Mesenteric fat pad (tissue), 1 donor: ENCODE measurements at places on chromosomes 4 and X. TPM values are rescaled to one million over a fixed set of nuclear protein-coding genes. Genes with fewer than 3 reads are reported as not detected.

Gene ASB5
- total RNA-seq, result not detected

Gene MSL3
- 29.9 TPM for total RNA-seq

Gene GABRQ
- not detected for total RNA-seq

DNA sequence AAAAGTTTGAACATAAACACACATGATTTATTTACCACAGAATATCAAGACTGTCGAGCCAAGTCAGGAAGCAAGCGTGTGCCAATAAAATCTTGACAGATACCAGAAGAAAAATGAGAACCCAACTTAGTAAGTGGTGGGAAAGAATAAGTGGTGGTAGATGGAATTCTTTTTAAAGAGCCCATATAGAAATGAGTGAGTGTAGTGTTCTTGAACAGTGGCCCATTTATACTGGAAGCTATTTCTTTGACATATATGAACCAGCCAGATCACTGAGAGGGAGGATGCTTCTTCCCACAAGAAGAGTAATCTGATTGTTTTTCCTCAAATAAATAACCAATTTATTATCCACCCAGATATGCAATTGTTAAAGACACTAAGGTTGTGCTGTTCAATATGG lies 98.0 kb downstream of the NHS start:
- no peak for DNase-seq

DNA sequence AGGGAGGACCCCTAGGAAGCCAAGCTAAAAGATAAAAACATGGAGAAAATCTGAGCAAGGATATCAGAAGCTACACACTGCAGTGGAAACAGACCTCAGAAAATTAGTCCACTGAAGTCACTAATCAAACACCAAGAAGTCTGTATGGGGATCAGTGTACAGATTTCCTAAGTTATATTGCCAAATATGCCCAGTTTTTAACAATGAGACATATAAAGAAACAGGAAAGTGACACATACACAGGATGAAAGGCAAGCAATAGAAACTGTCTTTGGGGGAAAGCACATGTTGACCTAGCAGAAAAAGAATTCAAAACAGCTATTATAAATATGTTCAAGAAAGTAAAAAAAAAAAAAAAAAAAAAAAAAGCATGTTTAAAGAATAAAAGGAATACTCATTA lies 153.7 kb downstream of the PPP4R3C start:
- DNase-seq, result no peak

- no peak for DNase-seq
Observed at GRCh38 chr4:155906554-155907247, 3.2 kb downstream of the TDO2 start.

GRCh38 chr4:154738426-154738825 lies 5.4 kb upstream of the LRAT start:
- no peak for DNase-seq

- no peak for DNase-seq
Observed at GRCh38 chr4:40933272-40934053, 183.7 kb downstream of the NSUN7 start.
